Brain microvascular endothelial cell (primary cell): ENCODE measurements at places on chromosomes 6 and 20.

DNA sequence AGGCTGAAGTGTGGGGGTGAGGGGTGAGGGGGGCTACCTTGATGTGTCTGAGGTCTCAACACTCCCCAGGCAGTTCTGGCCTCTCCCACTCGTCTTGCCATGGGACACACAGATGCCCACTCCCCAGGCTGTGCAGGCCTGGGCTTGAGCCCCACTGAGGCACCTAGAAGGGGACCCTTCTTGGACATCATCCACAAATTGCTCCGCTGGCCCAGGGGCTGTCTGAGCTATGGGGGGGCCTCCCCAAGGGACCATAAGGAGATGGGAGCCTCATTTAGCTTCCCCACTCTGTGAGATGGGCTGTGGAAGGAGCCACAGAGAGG lies 155.5 kb upstream of the MLN start:
- no peak for DNase-seq

GRCh38 chr6:133467231-133467981 lies 226.2 kb downstream of the EYA4 start:
- peak; percentile 22 for DNase-seq

DNA sequence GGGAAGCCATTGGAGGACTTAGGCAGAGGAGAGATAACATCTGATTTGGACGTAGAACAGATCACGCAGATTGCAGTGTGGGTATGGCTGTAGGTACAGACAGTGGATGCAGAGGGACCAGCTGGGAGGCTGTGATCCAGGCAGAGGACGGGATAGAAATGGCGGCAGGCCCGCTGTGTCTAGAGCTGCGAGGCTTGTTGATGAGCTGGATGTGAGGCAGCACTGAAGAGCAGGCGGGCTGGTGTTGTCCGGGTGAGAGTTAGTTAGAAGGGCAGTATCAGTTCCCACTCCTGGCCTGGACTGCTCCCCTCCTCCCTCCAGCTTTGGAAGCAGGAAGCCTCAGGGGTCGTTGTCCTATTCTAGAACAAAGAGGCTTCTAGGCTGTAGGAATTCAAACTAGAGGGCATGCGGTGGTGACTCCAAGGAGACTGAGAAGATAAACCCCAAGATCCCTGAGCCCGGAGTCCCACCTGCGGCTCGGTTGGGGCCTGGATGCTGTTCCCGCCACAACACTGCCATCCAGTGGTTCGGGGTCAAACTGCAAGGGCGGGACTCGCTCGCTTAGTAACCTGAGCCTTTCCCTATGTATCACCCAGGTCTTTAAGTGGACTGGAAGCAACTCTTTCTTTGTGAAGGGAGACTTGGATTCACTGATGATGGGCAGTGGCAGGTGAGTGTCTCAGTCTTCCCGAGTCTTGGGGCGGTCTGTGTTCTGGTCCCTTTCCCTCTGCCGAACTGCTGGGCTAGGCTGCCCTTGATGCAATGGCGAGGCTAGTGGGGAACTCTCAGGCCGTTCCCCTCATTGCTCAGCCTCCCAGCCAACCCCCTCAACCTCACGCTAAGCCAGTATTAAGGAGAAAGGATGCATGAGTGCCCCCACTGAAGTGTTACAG lies 11.2 kb downstream of the TLDC2 start:
- peak; percentile 64 for DNase-seq

DNA sequence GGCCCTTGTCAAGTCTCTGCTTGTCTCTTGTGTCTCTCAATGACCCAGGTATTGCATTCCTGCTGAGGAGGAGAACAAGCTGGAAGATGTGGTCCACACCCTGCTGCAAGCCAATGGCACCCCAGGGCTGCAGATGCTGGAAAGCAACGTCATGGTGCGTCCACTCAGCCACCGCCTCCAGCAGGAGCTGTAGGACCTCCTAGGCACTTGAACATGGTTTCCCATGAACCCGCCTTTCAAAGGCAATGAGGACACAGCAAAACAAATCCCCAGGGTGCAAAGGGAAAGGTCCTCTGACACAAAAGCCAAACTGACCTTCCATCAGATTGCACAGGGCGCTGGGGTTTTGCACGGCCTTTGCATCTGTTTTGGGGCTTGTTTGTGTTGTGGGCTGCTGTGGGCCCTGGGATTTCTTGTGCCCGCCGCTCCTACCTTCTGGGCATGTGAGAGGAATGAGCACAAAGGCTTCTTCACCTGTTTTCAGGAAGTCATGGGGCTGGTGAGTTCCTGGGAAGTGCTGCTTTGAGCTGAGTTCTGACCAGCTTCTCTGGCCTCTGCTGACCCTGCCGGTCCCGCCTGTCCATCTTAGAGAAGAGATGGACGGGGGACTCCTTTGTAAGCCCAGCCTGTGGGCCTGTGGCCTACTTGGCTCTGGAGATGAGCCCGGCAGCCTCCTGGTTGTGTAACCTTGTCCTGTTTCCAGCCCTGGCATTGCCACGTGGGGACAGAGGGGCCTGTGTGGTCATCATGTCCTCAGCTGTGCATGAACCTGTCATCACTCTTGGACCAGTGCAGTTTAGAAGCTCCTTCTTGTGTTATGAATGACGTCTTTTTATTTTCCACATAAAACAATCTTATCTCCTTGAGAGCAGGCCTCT lies 151.3 kb downstream of the DTNBP1 start:
- DNase-seq: no peak

DNA sequence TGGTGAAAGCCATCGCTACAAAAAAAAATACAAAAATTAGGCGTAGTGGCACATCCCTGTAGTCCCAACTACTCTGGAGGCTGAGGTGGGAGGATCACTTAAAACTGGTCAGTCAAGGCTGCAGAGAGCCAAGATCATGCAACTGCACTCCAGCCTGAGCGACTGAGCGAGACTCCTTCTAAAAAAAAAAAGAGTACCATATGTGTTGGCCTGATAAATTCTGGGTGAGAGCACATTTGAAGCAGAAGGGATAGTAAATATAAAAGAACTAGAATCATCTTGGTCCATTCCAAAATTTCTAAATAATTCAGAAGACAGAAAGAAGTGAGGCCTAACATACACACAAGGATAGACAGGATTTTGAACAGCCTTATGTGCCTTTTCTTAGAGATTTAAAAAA lies 2.2 kb downstream of the IBTK start:
- DNase-seq: no peak

GRCh38 chr6:5981126-5982026 lies 25.3 kb downstream of the NRN1 start:
- DNase-seq: peak; percentile 83

DNA sequence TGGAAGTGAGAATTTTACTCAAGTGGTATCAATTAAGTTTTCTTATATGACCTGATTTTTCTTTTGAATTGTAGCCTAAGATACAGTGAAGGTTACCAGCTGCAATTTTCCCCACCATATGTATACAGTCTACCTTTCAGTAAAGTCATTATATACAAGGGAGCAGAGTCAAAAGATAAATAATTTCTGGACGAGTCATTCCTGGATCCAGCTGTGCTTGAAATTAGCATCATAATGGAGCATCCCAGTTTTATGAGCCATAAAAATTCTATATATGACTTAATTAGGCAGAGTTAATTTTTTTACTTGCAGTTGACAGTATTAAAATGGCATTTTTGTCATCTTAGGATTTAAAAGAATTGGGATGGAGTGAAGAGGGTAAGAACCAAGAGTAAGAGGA lies 1008.4 kb downstream of the PHF3 start:
- DNase-seq: no peak

DNA sequence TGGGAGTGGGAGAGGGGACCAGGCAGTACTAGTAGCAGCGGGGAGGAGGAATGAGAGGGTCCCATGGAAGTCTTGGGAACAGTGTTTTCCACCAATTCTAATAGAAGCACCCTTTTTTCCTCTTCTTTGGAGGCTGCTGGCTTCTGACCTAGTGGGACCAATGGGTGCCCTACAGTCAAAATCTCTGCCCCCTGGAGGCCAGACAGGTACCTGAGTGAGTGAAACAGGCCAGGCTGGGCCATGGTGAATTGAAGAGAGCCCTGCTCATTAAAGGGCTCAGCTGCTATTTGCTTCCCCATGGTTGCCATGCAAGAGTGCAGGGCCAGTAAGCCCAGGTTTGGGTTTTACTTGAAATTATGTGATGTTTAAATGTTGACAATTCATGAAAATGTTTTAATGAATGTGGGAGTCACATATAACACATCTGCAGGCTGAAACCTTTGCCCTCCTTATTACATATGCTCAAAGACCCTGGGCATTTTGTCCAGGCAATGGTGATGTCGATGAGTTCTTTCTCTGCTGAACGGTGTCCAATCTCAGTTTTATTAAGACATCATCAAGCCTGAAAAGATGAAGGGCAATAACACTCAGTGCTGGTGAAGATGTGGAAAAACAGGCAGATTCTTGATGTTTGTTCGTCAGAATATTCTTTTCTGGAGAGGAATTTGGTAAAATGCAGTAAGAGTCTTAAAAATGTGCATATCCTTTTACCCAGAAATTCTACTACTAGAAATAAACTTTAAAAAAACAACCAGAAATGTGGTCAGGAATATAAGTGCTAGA lies 42.3 kb upstream of the OCSTAMP start:
- no peak for DNase-seq

DNA sequence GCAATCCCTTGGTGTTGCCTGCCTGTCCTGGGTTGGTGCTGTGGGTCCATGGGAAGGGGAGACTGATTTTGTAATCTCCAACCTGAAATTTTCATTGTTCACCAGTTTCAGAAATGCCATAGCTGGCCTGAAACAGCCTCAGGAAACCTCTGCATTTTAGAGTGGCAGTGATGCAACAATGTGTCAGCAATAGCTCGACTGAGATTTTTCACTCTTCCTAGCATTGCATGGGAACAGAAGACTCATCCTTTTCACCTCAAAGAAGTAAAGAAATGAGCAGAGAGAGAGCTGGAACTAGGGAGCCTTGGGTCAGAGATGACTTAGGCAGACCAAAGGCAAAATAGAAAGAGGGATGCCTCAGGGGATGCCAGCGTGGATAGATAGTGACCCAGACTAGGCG lies 23.7 kb upstream of the TMEM14A start:
- DNase-seq: no peak

- peak; percentile 84 for DNase-seq
Observed at GRCh38 chr6:112296122-112296521, 41.8 kb upstream of the LAMA4 start.

DNA sequence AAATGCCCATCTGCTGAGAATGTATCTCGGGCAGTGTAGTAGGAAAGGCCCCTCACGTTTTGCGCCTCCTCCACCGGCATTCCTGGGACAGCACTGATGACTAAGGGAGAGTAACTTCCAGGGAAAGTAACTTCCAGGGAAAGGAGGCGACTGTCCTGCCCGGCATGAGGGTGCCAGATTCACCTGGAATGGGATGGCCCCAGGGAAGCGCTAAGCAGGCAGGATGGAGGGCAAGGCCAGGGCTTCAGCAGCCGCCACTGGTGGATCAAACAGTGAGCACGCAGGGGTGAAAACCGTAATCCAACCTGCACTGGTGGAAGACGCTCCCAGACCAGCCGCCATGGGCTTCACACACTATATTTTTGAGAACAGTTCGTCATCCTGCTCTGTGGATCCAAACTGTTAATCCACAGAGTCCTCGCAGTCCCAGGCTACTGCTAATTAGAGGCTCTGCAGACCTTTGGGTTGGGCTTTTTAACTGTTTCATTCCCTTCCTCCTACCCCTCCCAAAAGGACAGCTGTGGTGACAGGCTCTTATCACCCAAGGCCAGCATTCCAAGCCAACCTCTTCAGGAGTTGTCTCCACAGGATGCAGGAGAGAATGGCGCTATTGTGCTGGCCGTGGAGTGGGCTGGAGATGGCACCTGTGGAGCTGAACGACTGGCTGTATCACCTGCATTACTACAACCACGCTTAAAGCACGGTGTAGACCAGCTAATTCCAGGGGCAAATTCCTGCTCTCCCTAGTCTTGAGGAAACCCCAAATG lies 178.9 kb downstream of the DLL1 start:
- no peak for DNase-seq

- DNase-seq: no peak
Observed at GRCh38 chr20:51306081-51306480, 236.4 kb downstream of the NFATC2 start.

DNA sequence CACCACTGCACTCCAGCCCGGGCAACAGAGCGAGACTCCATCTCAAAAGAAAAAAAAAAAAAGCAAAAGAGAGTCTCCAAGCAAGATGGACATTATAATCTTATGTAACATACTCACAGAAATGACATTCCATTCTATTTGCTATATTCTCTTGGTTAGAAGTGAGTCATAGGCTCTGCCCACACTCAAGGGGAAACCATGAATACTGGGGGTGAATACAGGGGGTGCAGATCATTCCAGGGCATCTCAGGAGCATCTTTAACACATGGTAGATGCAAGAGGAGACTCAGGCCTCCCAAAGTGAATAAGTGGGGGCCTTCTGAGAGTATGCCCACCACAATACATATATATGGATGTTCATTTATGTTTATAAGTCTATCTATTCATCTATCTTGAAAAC lies 18.3 kb upstream of the RANBP9 start:
- DNase-seq: peak; percentile 40

DNA sequence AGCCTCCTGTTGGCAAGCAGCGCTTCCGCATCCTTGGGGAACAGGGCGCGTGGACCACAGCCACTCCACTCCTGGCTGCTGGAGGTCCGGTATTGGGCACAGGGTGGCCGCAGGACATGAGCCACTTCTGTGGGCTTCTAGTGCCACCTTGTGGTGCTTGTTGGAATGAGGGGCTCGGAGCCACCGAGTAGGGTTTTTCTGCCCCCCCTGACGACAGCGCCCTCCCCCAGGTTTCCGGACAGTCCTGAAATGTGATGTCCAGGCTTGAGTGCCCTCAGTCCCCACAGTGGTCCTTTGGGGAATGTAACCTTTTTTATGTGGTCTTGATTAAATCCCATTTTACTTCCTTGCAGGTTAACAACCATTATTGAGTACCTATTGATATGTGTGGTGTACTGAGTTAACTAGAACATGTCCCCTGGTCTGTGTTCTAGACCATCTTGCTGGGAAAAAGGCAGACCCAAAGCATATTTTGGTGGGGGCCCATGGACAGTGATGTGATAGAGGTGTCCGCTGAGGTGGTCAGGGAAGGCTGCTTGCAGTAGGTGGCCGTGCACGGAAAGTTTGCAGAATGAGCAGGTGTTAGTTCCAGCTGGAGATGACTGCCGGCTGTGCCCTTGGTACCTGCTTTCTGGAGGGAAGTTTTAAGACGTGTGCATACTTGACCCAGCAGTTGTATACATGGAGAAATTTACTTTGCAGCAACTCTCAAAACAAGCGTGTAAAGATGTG lies 70.0 kb downstream of the PTPN1 start:
- no peak for DNase-seq

DNA sequence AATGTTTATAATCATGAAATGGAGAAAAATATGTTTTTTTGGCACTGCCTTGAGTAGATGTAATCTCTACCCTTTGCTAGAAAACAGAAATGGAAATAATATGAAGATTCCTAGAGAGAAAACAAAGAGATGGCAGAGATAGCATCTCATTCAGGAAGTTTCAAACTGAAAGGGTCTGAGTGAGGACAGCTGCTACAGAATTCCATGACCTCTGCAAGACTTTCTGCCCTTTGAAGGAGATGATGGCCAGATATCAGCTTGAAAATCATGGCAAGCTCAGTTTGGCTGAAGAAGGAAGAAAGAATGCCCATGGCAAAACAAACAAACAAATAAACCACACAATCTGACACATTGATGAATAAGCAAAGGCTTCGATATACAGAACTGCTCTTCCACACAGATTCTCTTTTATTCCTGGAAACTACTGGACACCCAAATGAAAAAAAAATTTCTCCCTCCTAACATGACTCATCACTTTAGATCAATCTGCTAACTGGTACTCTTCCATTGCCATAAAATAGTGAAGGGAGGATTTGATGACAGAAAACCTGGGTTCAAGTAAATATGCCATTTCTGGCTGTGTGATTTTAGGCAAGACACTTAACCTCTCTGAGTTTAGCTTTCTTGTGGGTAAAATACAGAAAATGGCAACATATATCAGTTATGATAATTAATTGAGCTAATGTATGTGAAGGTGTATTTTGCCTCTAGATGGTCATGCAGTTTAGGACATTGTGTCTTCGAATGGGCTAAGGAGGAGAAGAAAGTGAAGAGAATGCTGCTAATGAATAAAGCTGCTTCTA lies 105.9 kb upstream of the SPACA1 start:
- DNase-seq: no peak
